ENCODE measurements at places on chromosomes 12 and 14. TPM values are rescaled to one million over a fixed set of nuclear protein-coding genes. Genes with fewer than 3 reads are reported as not detected.

PRKD1 gene
- 11.1 TPM for total RNA-seq

ARHGEF40 gene
- total RNA-seq, result 144 TPM

DNA sequence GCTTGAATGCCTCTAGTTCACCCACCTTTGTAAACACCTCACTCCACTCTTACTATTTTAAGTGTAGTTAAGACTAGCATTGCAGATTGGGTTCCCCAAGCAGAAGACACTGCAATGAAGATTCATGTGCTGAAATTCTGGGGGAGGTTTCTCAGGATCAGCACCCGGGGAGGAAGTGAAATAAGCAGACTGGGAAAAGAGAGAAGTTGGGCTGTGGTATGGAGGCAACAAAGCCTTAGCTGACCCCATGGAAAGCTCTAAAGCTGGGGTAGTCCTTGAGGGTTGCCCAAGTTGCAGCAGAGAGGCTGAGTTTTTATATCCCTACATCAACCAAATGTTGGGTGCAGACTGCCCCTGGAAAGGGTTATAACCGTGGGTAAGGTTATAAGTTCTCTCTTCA lies 23.9 kb upstream of the IGF1 start:
- no peaks in the 10 kb centered on the region for H3K4me1 ChIP-seq
- H3K27ac ChIP-seq, result no peak overlapping the region
- no peak for DNase-seq
- no peaks in the 10 kb centered on the region for H3K36me3 ChIP-seq
- H3K4me3 ChIP-seq, result no peak overlapping the region

DNA sequence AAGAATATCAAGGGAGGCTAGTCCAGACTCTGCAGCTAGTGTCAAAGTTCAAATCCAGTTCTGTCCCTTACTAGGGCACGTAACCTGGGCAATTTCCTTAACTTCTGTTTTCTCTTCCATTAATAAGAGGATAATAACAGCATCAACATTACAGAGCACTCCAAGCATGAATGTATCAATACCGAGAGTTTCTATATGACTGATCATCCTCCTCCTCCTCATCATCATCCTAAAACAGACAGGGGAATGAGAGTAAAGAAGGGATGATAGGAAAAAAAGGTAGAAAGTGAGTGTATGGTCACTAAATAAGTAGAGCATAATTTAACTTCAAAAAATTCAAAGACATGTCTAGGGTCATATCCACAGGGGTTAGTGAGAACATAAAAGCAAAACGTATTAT lies 171.4 kb downstream of the NDUFA12 start:
- H3K36me3 ChIP-seq, result no peaks in the 10 kb centered on the region
- H3K4me3 ChIP-seq, result no peak overlapping the region
- H3K27ac ChIP-seq, result no peak overlapping the region
- H3K4me1 ChIP-seq, result peaks cover 30% of the 10 kb centered on the region
- no peaks in the 10 kb centered on the region for H3K27me3 ChIP-seq
- no peak for DNase-seq

DNA sequence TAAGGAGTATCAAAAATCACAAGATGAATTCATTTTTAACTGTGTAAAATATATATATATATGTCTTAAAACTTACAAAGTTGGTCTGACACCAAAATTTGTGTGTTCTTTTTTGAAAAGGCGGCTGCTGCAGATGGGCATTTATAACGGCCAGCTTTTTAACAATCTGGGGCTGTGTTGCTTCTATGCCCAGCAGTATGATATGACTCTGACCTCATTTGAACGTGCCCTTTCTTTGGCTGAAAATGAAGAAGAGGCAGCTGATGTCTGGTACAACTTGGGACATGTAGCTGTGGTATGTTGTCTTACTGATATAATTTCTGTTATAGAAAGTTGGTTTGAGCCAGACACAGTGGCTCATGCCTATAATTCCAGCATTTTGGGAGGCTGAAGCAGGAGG lies 47.0 kb downstream of the TTC8 start:
- H3K4me1 ChIP-seq, result peaks cover 6% of the 10 kb centered on the region
- H3K27me3 ChIP-seq, result no peaks in the 10 kb centered on the region
- no peak overlapping the region for H3K4me3 ChIP-seq
- H3K27ac ChIP-seq, result no peak overlapping the region
- no peak for DNase-seq

DNA sequence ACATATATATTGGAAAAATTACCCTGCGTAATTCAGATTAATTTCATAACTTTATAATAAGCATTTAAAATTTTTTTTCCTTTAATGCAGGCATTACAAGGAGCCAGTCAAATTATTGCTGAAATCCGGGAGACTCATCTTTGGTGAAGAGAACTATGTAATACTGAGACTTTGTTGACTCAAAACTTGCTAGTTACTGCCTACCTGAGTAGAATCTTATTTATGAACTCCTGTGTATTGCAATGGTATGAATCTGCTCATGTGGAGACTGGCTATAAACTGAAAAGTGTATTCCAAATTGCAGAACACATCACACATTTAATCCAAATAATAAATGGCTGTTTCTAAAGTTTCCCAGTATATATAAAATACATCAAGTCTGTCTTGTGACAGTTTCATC lies 12.4 kb downstream of the YARS2 start:
- no peak overlapping the region for H3K27ac ChIP-seq
- peaks cover 22% of the 10 kb centered on the region for H3K36me3 ChIP-seq
- no peak overlapping the region for H3K4me3 ChIP-seq
- no peaks in the 10 kb centered on the region for H3K27me3 ChIP-seq
- no peaks in the 10 kb centered on the region for H3K4me1 ChIP-seq
- no peak for DNase-seq

DNA sequence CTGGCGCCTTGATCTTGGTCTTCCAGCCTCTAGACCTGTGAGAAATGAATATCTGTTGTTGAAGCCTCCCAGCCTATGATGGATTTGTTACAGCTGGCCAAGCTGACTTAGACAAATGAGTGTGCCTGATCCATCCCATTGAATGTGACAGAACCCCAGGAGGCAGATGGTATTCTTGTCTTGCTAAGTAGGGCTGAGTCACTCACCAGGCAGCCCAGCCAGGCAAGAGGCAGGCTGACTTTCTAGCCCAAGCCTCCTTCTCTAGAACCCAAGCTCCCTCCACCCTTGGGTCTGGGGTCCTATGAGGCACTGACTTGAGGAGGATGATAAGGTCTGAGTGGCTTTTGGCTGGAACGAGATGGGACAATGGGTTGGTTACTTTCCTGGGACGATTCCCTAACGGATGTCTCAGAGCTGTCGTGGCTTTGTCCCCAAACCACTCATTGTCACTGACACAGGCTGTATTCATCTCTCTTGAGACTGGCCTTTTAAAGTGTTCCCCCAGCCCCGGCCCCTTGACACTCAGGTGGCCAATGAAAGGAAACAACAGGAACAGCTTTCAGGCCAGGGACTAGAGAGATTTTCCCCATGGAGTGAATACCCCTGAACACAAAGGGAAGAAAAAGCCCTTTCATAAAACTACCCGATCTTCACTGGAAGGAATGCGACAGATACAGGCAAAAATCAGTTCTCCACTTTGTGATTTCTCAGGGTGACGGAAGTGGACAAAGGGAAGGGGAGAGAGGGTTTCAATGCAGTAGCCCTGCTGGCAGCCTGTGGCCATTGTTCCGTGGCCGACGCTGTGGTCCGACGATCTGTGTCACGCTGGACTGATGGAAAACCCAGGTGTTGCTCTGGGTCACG lies 264.2 kb downstream of the AACS start:
- peaks cover 24% of the 10 kb centered on the region for H3K27me3 ChIP-seq
- peak overlapping the region; percentile 18 for H3K4me3 ChIP-seq
- H3K36me3 ChIP-seq, result no peaks in the 10 kb centered on the region
- no peaks in the 10 kb centered on the region for H3K4me1 ChIP-seq

GRCh38 chr14:101833045-101833444 lies 71.5 kb downstream of the PPP2R5C start:
- H3K36me3 ChIP-seq, result no peaks in the 10 kb centered on the region
- no peak overlapping the region for H3K27ac ChIP-seq
- DNase-seq, result no peak
- H3K4me3 ChIP-seq, result no peak overlapping the region
- H3K27me3 ChIP-seq, result no peaks in the 10 kb centered on the region

DNA sequence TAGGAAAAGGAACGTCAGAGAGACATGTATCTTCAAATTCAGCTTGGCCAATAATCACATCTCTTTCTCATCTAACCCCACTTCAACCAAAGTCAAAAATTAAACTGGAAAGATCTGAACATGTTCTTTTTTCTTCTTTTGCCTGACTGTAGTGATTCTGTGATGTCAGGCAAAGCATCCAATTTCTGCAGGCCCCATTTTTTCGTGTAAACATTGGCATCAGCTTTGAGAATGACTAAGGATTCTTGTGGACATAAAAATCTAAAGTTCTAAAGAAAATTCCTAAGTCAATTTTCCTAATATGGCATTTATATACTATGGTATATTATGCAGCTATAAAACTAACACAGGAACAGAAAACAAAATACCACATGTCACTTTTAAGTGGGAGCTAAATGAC lies 89.1 kb downstream of the STXBP6 start:
- H3K36me3 ChIP-seq, result no peaks in the 10 kb centered on the region
- peak overlapping the region; percentile 23 for H3K27ac ChIP-seq
- DNase-seq, result no peak
- peaks cover 66% of the 10 kb centered on the region for H3K4me1 ChIP-seq
- no peak overlapping the region for H3K4me3 ChIP-seq

DNA sequence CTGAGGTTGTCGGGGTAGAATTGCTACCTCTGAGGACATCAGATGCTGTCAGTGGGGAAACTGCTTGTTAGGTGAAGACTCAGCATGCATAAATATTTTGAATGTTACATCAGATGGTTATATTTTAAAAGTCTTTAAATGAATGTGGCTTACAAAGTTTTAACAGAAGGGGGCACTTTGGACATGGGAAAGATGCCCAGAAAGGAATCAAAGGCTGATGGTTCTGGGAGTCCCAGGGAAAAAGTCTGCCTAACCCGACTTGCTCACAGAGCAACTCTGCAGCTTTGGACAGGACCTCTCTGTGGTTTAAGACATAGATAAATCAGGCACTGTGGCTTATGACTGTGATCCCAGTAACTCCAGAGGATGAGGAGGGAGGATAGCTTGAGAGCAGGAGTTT lies 474.9 kb downstream of the ATP23 start:
- H3K27me3 ChIP-seq, result no peaks in the 10 kb centered on the region
- H3K4me3 ChIP-seq, result no peak overlapping the region
- DNase-seq, result no peak
- no peaks in the 10 kb centered on the region for H3K36me3 ChIP-seq
- peak overlapping the region; percentile 93 for H3K27ac ChIP-seq
- H3K4me1 ChIP-seq, result peaks cover 71% of the 10 kb centered on the region

DNA sequence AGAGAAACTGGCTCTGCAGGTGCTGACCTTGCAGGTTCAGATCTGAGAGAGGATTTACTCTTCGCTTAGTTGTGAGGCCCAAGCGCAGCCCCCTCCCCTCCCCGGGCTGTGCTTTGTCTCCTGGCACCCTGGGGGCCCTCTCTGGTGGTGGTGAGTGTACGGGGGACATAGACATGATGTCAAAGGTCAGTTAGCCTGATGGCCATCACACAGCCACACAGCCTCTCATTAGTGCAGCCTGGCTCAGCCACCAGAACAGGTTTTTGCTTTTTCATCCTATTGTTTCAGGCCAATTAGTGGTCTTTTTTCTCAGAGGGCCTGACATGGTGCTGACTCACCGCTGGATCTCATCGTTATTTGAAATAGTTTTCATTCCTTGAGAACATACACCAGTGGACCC lies 437.9 kb downstream of the AACS start:
- DNase-seq, result no peak
- no peak overlapping the region for H3K4me3 ChIP-seq
- H3K36me3 ChIP-seq, result no peaks in the 10 kb centered on the region
- peaks cover 1% of the 10 kb centered on the region for H3K27me3 ChIP-seq
- no peaks in the 10 kb centered on the region for H3K4me1 ChIP-seq
- no peak overlapping the region for H3K27ac ChIP-seq

- no peaks in the 10 kb centered on the region for H3K4me1 ChIP-seq
- no peak overlapping the region for H3K4me3 ChIP-seq
- peaks cover 12% of the 10 kb centered on the region for H3K27me3 ChIP-seq
Observed at GRCh38 chr14:45284802-45285201, 31.8 kb upstream of the MIS18BP1 start.

- peaks cover 32% of the 10 kb centered on the region for H3K4me1 ChIP-seq
- H3K36me3 ChIP-seq, result no peaks in the 10 kb centered on the region
- H3K27ac ChIP-seq, result no peak overlapping the region
- DNase-seq, result no peak
- H3K27me3 ChIP-seq, result no peaks in the 10 kb centered on the region
Observed at GRCh38 chr12:117044790-117045159, 54.4 kb downstream of the TESC start.

- H3K4me1 ChIP-seq, result no peaks in the 10 kb centered on the region
- H3K36me3 ChIP-seq, result peaks cover 6% of the 10 kb centered on the region
- DNase-seq, result no peak
- H3K27ac ChIP-seq, result no peak overlapping the region
Observed at GRCh38 chr14:64008016-64008415, 155.2 kb downstream of the SYNE2 start.

- no peaks in the 10 kb centered on the region for H3K36me3 ChIP-seq
- peaks cover 75% of the 10 kb centered on the region for H3K27me3 ChIP-seq
- no peak for DNase-seq
- H3K4me1 ChIP-seq, result peaks cover 21% of the 10 kb centered on the region
- no peak within 1 kb of the TSS for H3K4me3 ChIP-seq
- no peak within 1 kb of the TSS for H3K27ac ChIP-seq
Observed at GRCh38 chr12:113471619-113472171, at the start of gene LHX5. TSS of gene LHX5 (minus strand) at chr12:113471871. CDS start at chr12:113471498, 373 bp downstream.

GRCh38 chr14:105864116-105864515 lies 337.7 kb downstream of the TMEM121 start:
- peaks cover 3% of the 10 kb centered on the region for H3K36me3 ChIP-seq
- H3K4me3 ChIP-seq, result no peak overlapping the region
- no peak overlapping the region for H3K27ac ChIP-seq
- no peaks in the 10 kb centered on the region for H3K27me3 ChIP-seq

DNA sequence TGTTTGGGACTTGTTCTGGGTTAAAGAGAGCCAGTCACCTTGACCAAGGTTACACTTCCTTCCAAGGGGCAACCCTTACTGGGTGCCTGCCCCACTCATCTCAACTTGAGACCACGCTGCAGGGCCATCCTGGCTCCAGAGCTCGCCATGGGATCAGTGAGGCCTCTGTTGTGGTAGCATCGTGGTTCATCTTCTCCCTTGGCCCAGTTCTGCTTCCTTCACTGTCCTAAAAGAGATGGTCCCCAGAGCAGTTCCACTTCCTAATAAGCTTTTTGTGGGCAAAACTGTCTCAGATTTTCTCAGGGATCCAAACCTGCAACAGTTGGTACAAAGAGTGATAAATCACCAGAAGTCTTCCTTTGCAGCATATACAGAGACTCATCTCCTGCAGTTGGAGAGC lies 165.9 kb upstream of the TMEM260 start:
- no peak overlapping the region for H3K4me3 ChIP-seq
- H3K36me3 ChIP-seq, result peaks cover 6% of the 10 kb centered on the region
- no peak for DNase-seq
- H3K27ac ChIP-seq, result no peak overlapping the region

- H3K27ac ChIP-seq, result no peak overlapping the region
- peaks cover 3% of the 10 kb centered on the region for H3K4me1 ChIP-seq
- no peak overlapping the region for H3K4me3 ChIP-seq
- H3K36me3 ChIP-seq, result peaks cover 5% of the 10 kb centered on the region
- no peaks in the 10 kb centered on the region for H3K27me3 ChIP-seq
Observed at GRCh38 chr12:109259545-109259895, 49.6 kb downstream of the FOXN4 start.

Data from chondrocyte (in vitro differentiated cells).